ENCODE measurements at places on chromosomes 13 and 19.

DNA sequence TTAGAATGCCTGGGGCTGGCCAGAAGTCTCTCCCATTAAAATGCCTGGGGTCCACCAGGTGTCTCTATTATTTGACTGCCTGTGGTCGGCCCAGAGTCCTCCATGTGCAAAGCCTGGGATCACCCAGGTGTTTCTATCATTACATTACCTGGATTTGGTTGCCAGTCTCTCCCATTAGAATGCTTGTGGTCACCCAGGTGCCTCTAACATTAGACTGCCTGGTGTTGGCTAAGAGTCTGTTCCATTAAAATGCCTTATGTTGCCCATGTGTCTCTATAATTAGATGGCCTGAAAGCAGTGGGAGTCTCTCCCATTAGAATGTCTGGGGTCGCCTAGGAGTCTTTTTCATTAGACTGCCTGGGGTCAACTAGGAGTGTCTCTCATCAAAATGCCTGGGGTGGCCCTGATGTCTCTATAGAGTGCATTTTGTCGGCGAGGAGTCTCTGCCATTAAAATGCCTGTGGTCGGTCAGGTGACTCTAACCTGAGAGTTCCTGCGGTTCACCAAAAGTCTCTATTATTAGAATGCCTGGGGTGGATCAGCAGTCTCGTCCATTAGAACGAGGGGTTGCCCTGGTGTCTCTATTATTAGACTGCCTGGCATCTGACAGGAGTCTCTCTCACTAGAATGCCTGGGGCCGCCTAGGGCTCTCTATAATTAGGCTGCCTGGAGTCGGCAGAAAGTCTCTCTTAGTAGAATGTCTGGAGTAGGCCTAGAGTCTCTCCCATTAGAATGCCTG is 1540.5 kb downstream of the UQCRFS1 start:
- no peak for DNase-seq

DNA sequence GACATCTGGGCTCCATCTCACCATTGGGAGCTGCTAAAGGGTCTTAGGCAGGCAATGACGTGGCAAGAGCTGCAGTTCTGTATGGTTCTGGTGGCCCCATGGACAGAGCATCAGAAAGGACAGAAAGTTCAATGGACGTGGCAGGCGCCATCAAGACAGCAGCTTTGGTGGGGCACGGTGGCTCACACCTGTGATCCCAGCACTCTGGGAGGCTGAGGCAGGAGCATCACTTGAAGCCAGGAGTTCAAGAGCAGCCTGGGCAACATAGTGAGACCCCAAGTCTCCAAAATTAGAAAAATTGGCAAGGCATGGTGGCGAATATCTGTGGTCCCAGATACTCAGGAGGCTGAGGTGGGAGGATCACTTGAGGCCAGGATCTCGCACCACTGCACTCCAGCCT is 9.5 kb downstream of the EVI5L start:
- no peak for DNase-seq

DNA sequence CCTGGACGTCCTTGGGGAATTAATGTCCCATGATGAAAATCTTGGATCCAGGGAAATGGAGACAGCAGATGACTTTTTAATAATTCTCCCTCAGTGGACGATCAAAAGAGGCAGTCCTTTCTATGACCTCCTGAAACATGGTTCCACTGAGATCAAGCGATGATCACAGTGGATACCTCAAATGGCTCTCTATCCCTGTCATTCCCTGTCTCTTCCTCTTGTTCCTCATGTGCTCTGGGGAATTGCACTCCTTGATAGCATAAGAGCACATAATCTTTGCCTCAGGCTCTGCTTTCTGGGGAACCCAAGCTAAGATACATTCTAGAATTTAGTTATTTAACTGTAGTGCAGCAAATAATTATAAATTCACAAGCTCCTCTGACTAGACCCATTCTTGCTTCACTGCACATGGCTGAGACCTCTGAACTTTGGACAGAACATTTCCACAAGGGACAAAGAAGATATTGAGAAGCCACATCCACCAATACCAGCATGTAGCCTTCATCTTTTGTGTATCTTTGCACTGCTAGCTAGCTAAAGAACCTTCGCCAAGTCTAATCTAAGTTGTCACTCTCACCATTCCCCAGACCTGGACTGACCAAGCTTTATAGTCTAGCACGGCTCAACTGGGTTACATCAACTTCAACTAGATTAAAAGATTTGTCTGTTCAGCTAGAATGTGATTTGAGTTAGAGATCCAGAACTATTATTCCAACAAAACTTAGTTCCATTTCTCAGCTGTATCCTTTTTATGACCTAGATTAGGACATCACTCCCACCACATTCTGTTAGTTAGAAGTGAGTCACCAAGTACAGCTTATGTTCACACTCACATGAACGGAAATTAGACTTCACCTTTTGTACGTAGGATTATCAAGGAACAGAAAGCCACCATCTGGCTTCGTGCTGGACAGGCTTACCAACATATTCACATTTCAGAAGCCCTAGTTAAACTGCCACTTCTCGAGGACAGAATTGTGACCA is 142.7 kb downstream of the SUCLA2 start:
- DNase-seq, result no peak

DNA sequence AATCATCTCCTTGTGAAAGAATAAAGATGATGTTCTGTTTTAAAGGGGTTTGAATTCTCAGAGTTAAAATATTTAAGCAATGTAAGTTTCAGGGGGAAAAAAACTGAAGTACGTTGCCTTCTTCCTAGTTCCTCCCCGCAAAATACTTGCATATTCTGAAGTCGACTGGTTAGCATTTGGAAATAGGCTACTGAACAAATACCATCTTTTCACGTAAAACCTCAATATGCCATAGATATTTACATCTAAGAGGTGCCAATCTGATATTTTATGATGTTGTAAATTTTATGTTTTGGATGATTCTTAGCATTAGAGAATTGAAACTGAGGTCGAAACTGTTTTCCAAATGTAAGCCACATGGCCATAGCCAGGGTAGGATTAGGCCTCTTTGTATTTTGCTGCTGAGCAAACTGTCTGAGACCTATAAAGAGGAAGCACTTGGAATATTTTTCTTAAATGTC is 138.3 kb downstream of the FLT1 start:
- DNase-seq, result no peak

GRCh38 chr19:2974342-2975041 is 2.9 kb upstream of the TLE6 start:
- no peak for DNase-seq

DNA sequence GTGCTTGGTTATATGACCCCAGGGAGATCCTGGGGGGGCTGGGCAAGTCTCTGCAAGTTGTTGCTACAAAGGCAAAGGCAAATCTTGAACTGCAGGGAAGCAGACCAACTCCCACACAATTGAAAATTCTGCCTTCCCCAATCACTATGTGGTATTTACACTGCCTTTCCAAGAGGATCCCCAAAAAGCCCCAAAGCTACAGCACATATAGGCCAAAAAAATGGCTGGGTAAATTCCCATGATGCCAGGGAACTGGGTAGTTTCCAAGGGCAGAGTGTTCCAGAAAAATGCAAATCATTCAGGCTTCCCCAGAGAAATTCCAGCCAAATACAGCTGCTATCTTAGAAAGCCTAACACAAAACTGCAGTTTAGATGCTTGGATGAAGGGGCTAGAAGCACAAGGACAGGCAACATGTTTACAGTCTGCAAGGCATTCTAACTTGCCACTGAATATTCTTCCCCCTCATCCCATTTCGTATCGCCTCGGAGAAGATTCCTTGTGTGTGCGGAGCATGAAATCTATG is 6.2 kb downstream of the FOXO1 start:
- no peak for DNase-seq

Data from fibroblast of gingiva (primary cell).